ENCODE measurements at places on chromosomes 6 and 20. TPM values are rescaled to one million over a fixed set of nuclear protein-coding genes. Genes with fewer than 3 reads are reported as not detected.
A peak's percentile ranks its signal among the peaks of the same experiment; 100 is the strongest.

DNA sequence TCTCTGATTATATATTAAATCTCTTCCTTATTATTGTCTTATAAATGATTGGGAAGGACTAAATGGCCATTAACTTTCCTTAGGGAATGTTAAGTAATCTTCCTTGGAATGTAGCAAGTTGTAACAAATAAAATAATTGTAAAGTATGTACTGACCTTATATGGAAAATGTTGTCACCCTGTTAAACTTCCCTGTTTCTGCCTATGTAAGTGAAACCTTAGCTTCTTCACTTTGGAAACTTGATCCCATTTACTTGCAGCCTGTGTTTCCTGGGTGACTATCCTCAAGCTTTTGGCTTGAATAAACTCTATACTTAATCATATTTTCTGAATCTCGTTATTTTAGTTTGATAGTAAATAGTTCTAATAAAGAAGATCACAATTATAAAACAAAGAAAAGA lies 519.5 kb upstream of the PTCHD4 start:
- H3K36me3 ChIP-seq, result no peaks in the 10 kb centered on the region
- no peaks in the 10 kb centered on the region for H3K27me3 ChIP-seq
- no peak overlapping the region for H3K27ac ChIP-seq
- H3K4me3 ChIP-seq, result no peak overlapping the region

GRCh38 chr6:33962246-33963027 lies 158.6 kb upstream of the MLN start:
- peaks cover 14% of the 10 kb centered on the region for H3K27me3 ChIP-seq
- peaks cover 7% of the 10 kb centered on the region for H3K4me1 ChIP-seq

DNA sequence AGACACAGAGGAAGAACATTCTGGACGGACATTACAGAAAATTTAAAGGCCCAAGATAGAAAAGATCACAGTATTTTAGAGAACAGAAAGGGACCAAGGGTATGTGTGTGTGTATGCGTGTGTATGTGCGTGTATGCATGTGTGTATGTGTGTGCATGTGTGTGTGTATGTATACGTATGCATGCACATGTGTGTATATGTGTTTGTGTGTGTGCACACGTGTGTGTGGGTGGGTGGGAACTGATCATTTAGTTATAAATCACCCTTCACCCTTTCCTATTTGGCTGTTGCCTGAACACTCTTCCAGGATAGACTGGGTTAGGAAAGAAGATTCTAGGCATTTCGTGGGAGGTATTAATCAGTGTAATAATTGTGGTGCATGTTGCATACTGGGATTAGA lies 634.4 kb downstream of the DHX35 start:
- no peaks in the 10 kb centered on the region for H3K4me1 ChIP-seq
- peaks cover 4% of the 10 kb centered on the region for H3K27me3 ChIP-seq
- no peak overlapping the region for H3K27ac ChIP-seq
- DNase-seq, result no peak
- H3K4me3 ChIP-seq, result no peak overlapping the region

DNA sequence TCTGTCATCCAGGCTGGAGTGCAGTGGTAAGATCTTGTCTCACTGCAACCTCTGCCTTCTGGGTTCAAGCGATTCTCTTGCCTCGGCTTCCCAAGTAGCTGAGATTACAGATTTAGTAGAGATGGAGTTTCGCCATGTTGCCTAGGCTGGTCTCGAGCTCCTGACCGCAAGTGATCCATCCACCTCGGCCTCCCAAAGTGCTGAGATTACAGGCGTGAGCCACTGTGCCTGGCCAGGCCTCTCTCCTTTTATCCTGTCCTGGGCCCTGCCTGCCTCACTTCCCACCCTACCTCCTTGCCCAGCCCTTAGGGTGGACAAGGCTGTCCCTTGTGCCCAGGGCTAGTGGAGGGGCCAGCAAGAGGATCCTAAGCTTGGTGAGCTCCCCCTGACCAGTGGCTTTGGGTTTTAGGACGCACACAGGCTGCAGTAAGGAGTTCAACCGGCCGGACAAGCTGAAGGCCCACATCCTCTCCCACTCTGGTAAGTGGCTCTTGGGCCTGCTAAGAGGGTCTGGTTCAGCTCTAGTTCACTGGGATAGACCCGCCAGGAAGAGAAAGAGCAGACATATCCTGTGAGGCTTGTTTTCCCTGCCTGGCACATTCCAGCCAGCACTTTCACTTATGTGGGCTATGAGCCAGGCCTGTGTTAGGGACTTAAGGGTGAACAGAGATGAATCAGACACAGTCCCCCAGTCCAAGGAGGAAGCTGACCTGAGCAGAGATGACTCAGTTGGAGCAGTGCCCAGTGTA lies 21.9 kb upstream of the CHMP4B start:
- no peak overlapping the region for H3K4me3 ChIP-seq
- H3K36me3 ChIP-seq, result no peaks in the 10 kb centered on the region
- DNase-seq, result no peak
- peak overlapping the region; percentile 59 for H3K27ac ChIP-seq

- H3K36me3 ChIP-seq, result no peaks in the 10 kb centered on the region
- no peak overlapping the region for H3K4me3 ChIP-seq
- no peak for DNase-seq
- H3K27me3 ChIP-seq, result peaks cover 2% of the 10 kb centered on the region
- peaks cover 6% of the 10 kb centered on the region for H3K4me1 ChIP-seq
Observed at GRCh38 chr6:33848484-33848883, 44.7 kb upstream of the MLN start.

The CPNE5 gene
- 0.54 TPM for total RNA-seq

The NR2E1 gene
- not detected for total RNA-seq

DNA sequence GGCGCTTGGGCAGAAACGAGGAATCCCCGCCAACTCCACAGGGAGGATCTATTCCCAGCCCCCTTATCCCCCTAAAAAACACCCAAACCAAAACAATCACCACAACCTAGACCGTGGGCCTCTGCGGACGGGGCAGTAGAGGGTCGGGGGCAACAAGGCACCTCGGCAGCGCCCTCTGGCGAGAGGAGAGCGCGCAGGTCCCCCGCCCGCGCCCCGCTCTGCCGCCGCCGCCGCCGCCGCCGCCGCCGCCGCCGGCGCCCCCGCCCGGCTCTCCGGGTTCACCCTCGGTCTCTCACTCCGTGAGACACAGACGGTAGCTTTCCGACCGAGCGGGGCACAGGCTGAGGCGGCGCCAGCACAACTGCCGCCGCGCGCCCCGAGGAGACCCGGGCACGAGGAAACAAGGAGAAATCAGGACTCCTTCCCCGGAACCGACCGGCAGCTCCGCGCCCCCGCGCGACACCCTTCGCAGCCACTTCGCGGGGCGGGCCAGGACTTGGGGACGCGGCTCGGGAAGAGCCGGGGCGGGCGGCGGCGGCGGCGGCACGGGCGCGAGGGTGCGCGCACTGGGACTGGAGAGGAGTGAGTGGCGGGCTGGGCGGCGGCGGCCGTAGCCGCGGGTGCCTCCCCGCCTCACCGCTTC lies at the start of gene SLC35F1:
Gene SLC35F1, plus strand, starts transcription at position 307 of the 643 bp plus-strand sequence.
- peaks cover 4% of the 10 kb centered on the region for H3K27me3 ChIP-seq
- H3K4me3 ChIP-seq, result peak within 1 kb of the TSS; percentile 96
- no peaks in the 10 kb centered on the region for H3K36me3 ChIP-seq
- H3K4me1 ChIP-seq, result peaks cover 27% of the 10 kb centered on the region
- H3K27ac ChIP-seq, result peak within 1 kb of the TSS; percentile 85

DNA sequence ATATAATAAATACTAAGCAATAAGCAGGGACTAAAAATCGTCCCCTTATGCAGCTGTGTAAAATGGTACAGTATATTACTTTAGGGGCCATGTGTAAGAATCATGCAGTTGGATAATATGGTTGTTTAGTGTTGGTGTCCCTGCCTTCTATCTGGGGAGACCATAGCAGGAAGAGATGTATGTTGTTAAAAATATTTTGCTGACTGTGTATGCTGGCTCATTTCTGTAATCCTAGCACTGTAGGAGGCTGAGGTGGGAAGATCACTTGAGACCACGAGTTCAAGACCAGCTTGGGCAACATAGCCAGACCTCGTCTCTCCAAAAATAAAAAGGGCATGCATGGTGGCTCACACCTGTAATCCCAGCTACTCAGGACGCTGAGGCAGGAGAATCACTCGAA lies 5.6 kb downstream of the PANK2 start:
- DNase-seq, result no peak
- peaks cover 49% of the 10 kb centered on the region for H3K4me1 ChIP-seq
- H3K4me3 ChIP-seq, result peak overlapping the region; percentile 61
- no peaks in the 10 kb centered on the region for H3K27me3 ChIP-seq

DNA sequence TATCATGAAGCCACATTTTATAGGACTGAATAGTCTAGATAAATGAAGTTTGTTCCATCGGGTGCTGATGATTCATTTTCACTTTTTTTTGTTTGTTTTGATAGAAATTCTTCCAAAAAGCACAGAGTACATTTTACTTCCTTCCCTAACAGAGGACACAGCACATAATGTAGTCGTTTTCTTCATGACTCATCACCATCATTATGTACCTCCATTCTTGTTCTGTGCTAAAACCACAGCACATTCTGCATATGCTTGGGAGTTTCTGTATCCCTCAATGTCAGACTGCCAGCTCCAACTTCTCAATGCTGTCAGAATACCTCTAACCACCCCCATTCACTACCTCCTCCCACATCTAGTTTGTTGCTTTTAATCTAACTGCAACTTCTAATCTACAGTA lies 1004.9 kb upstream of the ADGRB3 start:
- no peaks in the 10 kb centered on the region for H3K27me3 ChIP-seq
- H3K4me1 ChIP-seq, result no peaks in the 10 kb centered on the region
- H3K4me3 ChIP-seq, result no peak overlapping the region
- H3K27ac ChIP-seq, result no peak overlapping the region
- DNase-seq, result no peak

The TOX2 gene
- 3.3 TPM for total RNA-seq

DNA sequence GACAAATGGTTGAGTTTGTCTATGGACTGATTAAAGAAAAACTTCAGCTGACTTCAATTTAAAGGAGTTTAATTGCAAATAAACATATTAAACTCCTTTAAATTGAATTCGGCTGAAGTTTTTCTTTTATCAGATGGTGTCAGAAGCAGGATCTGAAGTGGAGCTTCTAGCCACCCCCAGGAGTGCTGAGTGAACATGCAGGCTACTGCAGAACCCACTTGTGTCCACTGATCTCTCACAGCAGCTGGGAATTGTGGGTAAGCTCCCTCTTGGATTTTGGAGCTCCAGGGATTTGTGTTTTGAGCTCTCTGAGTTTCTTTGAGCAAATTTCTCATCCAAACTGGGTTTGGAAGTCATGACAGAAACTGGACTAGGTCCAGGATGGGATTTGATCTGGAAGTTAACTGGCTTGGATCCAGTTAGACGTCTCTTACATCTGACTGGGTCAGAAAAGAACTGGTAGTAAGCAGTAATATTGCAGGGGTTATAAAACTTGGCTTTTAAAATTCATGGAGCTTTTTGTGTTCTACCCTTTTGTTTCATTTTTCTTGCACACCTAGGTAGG lies 95.8 kb upstream of the UST start:
- no peak for DNase-seq
- H3K27me3 ChIP-seq, result no peaks in the 10 kb centered on the region
- H3K4me3 ChIP-seq, result no peak overlapping the region
- H3K4me1 ChIP-seq, result no peaks in the 10 kb centered on the region
- H3K36me3 ChIP-seq, result peaks cover 10% of the 10 kb centered on the region

GRCh38 chr20:9160757-9161156 lies 91.9 kb downstream of the PLCB4 start:
- H3K4me1 ChIP-seq, result peaks cover 33% of the 10 kb centered on the region
- no peak for DNase-seq
- peak overlapping the region; percentile 87 for H3K27ac ChIP-seq
- H3K4me3 ChIP-seq, result peak overlapping the region; percentile 6
- H3K27me3 ChIP-seq, result no peaks in the 10 kb centered on the region

- peaks cover 51% of the 10 kb centered on the region for H3K27me3 ChIP-seq
- H3K4me3 ChIP-seq, result no peak overlapping the region
Observed at GRCh38 chr20:2004171-2004570, 10.3 kb upstream of the PDYN start.

The NCOA6 gene
- total RNA-seq, result 76.0 TPM

DNA sequence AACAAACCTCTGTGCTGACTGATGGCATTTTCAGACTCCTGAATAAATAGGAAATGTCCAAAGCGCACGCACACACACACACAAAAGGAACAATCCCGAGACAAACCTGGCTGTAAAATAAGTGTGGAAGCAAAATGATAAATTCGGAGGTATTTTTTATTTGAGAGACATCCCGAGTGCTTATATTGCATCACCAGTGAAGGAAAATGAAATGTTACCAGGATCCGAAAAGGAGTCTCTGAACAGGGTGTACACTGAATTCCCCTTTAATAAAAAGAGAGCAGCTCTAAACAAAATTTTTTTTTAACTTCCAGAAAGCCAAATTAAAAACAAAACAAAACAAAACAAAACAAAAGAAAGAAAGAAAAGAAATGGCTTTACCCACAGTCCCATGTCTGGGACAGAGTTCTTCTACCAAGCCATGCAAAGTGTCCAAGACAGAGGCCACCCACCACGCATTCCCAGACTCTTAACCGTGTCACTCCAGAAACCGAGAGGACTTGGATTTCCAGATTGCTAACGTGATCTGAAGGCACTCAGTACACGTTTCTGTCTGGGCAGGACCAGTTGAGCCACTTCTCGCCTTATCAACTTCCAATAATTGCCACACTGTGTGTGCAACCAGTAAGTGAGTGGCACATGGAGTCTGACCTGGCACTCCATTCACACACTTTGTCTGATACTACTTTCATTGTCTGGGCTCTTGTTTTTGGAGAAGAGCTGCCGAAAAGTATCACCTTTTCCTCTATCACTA lies 817 bp downstream of the ME1 start:
- peaks cover 6% of the 10 kb centered on the region for H3K36me3 ChIP-seq
- peaks cover 9% of the 10 kb centered on the region for H3K27me3 ChIP-seq
- peaks cover 15% of the 10 kb centered on the region for H3K4me1 ChIP-seq
- no peak overlapping the region for H3K27ac ChIP-seq
- H3K4me3 ChIP-seq, result peak overlapping the region; percentile 85
- peak; percentile 23 for DNase-seq

The CLPSL1 gene
- total RNA-seq, result not detected

DNA sequence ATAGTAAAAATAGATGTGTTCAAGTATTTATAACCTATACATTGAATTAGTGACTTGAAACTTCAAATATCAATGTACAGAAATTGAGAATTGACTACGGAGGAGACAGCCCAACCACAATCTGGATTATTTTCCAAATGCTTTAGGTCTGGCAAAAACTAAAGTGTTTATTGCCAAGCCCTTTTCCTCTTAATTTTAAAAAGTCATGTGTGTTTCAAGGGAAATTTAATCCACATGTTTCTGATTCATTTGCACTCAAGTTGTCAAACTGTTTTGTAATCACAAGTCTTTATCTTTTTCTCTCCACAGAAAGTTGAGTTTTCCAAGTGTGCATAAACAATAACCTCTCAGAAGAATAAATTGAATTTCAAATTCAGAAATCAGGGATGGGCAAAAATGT lies 350.8 kb upstream of the RSPO3 start:
- H3K27me3 ChIP-seq, result peaks cover 3% of the 10 kb centered on the region
- no peaks in the 10 kb centered on the region for H3K36me3 ChIP-seq
- no peak for DNase-seq
- no peak overlapping the region for H3K4me3 ChIP-seq
- no peak overlapping the region for H3K27ac ChIP-seq
- H3K4me1 ChIP-seq, result no peaks in the 10 kb centered on the region

The SLC25A27 gene
- total RNA-seq, result 8.4 TPM

GRCh38 chr6:24396824-24397223 lies 5.9 kb upstream of the MRS2 start:
- no peak for DNase-seq
- H3K36me3 ChIP-seq, result no peaks in the 10 kb centered on the region
- H3K4me3 ChIP-seq, result no peak overlapping the region
- H3K27ac ChIP-seq, result no peak overlapping the region
- no peaks in the 10 kb centered on the region for H3K4me1 ChIP-seq
- peaks cover 29% of the 10 kb centered on the region for H3K27me3 ChIP-seq

The HLA-DOA gene
- 1.7 TPM for total RNA-seq

All from neural crest cell (in vitro differentiated cells).